Putamen (tissue), 1 donor: ENCODE measurements at places on chromosomes 3 and 15.
A peak's percentile ranks its signal among the peaks of the same experiment; 100 is the strongest.

DNA sequence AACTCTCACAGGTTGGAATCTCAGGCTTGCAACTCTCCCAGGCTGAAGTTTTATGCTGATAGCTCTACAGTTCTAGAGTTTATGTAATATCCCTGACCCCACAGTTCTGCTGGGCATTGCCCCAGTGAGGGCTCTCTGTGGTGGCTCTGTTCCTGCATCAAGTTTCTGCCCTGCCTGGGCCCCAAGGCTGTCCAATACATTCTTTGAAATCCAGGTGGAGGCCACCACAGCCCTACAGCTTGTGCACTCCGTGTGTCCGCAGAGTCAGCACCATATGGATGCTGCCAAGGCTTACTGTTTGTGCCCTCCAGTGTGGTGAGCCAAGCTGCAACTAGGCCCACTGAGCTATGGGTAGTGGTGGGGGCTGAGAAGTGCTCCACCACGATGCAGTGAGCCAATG, 1141.2 kb upstream of the EPHA6 start:
- no peak for DNase-seq

DNA sequence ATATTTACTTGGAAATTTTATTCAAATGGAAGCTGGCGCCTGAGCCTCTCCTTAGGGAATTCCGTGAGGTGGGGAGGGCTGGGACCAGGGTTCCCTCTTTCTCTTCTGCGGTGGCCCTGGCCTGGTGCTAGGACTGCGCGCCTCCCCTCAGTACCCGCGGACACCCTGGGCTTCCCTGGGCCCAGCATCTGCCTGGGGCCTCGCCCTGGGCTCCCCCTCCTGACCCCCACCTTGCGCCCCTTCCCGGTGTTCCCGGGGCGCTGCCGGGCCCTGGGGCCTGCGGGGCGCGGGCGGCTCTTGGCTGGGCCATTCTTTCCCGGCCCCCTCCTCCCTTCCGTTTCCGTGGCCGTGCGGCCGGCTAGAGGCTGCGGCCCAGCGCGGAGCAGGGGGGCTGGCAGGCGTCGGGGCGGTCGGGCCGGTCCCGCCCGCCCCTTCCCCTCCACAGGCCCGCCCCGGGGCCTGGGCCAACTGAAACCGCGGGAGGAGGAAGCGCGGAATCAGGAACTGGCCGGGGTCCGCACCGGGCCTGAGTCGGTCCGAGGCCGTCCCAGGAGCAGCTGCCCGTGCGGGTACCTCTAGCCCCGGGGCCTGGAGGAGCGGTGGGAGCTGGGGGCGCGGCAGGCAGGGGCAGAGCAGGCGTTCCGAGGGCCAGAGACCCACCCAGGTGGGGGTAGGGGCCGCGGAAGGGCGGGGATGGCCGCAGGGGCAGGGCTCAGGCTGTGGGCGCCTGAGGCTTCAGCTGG, at the start of gene FES:
Gene FES, plus strand, starts transcription at position 529 of the 743 bp plus-strand sequence. CDS start 542 bp downstream, outside the sequence.
- no peak for DNase-seq

- peak; percentile 11 for DNase-seq
Measured at GRCh38 chr15:33729653-33730052, 238.6 kb upstream of the CHRM5 start.

- no peak for DNase-seq
Measured at GRCh38 chr3:108051005-108051404, 39.8 kb downstream of the CD47 start.

GRCh38 chr3:61688307-61688984, 127.1 kb downstream of the PTPRG start:
- DNase-seq: no peak
